ENCODE measurements at places on chromosomes 3 and 15.

DNA sequence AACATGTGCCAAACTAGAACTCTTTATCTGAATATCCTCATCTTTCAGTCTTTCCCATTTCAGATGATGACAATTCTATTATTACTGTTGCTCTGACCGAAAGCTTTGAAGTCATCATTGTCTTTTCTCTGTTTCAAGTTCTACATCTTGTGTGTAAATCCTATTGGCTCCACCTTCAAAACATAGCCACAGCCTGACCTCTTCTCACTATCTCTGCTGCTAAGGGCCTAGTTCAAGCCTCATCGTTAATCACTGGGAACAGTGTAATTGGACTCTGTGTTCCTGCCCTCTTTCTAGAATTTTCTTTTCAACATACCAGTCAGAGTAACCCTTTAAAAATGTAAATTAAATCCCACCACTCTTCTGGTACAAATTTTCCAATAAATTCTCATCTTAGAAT lies 105.1 kb downstream of the OXSM start:
- no peak for DNase-seq

DNA sequence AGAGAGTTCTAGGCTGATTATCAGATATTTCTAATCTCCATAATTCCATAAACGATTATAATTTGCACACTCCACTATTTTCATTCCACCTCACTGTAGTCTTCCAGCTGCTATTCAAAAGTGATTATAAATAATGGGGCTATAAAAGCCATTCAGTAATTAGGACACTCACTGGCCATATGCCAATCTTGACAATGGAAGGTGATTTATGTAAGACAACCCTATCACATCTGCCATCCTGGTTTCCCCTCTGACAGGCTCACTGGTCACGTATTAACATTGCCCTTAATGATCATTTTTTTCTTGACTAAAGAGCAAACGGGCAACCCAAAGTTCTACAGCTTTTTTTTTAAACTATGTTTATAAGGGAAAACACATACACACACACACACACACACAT lies 402.4 kb downstream of the MAGI1 start:
- DNase-seq = no peak

- DNase-seq = peak; percentile 6
Observed at GRCh38 chr3:121970047-121970446, 52.0 kb downstream of the ILDR1 start.

- no peak for DNase-seq
Observed at GRCh38 chr15:60528530-60528929, 49.6 kb upstream of the ICE2 start.

- no peak for DNase-seq
Observed at GRCh38 chr3:60055765-60056164, 1005.9 kb upstream of the CFAP20DC start.

DNA sequence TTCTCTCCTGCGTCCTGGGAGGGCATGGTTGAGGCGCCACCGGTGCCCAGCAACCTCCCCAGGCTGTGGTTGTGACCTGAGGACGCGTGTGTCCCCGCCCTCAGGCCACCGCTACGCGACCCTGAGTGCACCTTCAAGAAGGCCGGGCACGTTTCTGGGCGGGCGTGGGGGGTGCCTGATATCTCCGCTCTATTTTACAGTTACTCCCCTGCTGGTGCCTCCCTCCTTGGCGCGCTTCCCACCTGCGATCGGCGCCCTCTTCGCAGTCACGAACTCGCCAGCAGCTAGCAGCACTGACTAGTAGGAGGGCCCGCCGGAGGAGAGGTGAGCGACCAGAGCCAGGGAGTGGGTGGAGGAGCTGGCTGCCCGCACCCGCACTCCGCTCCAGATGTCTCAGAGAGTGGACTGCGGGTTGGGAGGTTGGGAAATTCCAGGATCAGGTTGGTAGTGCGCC lies 43.2 kb upstream of the POLG start:
- no peak for DNase-seq

DNA sequence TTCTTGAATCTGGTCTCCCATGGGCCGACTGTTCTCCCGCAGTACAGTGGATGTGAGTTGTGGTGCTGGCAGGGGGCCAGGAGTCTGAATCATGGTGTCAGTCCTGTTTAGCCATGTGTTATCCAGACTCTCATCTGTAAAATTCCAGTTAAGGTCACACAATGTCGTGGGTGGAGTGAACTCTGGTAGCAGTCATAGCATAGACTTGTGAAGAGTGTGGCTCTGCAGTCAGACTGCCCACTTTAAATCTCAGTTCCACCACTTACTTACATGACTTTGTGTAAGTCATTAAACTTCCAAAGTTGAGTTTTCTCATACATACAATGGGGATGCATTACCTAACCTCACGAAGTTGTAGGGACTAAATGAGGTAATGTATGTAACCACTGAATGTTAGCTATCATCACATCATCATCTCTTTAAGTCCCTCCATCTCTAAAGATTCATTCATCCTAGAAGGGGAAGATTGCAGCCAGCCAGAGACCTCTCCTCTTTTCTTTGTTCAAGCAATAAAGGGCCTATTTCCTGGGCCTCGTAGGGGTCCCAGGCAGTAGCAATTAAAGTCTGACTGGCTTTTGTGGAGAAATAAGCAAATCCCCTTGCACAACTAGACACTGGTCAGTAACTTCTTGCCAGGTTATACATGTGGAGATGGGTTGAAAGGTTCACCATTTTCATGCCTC lies 93.9 kb downstream of the PCCB start:
- DNase-seq = peak; percentile 81

DNA sequence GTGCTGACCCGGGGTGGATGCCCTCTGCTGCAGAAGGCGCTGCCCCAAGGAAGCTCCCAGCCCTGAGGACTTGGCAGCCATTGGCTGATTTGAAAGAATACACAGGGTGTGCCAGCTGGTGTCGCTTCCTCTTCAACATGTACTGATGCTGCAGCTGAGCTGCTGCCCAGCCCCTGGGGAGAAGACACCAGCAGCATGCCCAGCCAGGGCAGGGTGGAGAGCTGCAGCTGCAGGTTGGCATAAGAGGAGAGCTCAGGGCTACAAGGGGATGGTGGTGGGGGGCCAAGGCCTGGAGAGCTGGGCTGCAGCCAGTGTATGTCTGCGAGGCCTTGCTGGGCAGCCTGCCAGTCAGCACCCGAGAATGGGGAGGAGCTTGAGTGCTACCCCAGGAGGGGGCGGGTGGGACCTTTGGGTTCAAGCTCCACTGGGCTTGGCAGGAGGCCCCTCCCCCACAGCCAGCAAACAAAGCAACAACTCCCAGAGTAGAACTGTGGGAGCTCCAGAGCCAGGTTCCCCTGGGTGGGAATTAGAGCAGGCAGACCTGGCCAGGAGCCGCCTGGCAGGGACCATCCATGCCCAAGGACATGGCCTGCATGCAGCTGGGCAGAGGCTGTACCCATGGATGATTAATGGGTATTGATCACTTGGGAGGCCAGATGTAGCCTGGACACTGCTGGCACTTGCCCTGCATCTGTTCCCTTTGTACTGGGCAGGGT lies 9.2 kb upstream of the SEMA4B start:
- DNase-seq = peak; percentile 64

DNA sequence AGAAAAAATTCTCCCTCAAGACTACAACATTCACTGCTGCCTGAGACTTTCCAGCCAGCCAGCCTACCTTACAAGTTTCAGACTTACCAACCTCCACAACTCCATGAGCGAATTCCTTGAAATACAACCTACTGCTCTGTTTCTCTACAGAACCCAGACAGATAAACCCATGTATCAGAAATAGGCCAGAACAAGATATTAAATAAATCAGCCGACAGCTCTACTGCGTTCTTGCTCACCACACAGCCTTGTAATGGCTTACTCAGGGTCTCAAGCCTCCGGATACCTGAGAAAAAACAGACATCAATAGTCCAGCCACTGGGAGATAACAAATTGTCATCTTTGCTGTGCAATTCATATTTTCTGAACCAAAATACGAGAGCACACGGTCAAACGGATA lies 43.6 kb upstream of the LIPC start:
- no peak for DNase-seq

DNA sequence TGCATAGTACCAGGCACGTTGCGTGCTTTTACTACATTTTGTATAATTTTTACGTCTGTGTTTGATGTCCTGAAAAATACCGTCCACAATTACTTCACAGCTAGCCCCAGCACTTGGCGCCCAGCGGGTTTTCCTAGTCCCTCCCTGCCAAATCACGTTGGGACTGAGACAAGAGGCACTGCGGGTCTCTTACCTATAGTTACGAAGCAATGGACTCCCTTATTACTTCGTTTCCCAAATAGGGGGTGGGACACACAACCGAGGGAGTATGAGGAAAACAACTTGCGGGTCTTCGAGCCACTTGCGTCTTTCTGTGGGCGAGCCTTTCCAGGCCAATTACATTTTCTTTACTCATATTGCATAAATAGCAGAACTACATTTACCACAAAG lies 620 bp upstream of the CMSS1 start:
- DNase-seq = no peak

DNA sequence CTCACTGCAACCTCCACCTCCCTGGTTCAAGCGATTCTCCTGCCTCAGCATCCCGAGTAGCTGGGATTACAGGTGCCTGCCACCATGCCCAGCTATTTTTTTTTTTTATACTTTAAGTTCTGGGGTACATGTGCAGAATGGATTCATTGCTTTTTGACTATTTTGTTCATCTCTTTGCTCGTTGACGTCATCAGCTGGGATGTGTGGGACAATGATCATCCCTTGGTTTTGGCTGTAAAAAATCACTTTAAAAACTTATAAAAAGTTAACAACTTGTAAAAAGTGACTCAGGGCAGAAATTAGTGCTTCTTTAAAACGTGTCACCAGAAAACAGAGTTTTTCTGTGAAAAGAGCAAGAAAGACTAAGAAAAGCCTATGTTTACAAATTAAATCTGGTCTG lies 37.8 kb downstream of the IGSF10 start:
- no peak for DNase-seq

- DNase-seq = no peak
Observed at GRCh38 chr15:49122541-49123062, 32.8 kb downstream of the COPS2 start.

- peak; percentile 13 for DNase-seq
Observed at GRCh38 chr3:73086071-73086494, 24.6 kb downstream of the EBLN2 start.

DNA sequence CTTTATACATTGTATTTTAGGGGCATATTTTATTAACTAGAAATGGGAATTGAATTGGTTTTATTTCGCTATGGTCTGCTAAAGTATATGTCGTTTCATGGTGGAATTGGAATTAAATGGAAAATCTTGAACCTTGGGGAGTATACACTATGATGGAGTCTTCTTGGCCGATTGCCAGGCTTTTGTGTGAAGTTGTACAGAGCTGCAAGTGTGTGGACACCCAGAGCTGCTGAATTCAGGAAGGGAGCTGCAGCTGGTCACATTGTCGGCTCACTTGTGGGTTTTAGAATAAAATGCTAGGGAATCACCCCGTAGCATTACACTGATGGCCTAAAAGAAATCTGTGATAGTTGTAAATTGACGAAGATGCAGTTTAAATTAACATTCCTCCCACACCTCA lies 35.1 kb downstream of the USP3 start:
- DNase-seq = no peak

DNA sequence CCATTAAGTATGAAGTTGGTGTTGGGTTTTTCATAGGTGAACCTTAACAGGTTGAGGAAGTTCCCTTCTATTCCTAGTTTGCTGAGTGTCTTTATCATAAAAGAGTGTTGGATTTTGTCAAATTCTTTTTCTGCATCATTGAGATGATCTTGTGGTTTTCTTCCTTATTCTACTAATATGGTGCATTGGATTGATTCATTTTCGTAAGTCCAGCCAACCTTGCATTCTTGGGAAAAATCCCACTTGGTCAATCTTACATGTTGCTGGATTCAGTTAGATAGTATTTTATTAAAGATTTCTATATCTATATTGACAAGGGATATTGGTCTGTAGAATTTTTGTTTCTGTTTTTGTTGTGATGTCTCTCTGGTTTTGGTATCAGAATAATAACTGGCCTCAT lies 83.7 kb upstream of the C15orf39 start:
- DNase-seq = no peak

GRCh38 chr15:39255760-39256159 lies 325.1 kb upstream of the THBS1 start:
- DNase-seq = no peak

GRCh38 chr3:140585828-140586227 lies 92.0 kb upstream of the TRIM42 start:
- DNase-seq = no peak

DNA sequence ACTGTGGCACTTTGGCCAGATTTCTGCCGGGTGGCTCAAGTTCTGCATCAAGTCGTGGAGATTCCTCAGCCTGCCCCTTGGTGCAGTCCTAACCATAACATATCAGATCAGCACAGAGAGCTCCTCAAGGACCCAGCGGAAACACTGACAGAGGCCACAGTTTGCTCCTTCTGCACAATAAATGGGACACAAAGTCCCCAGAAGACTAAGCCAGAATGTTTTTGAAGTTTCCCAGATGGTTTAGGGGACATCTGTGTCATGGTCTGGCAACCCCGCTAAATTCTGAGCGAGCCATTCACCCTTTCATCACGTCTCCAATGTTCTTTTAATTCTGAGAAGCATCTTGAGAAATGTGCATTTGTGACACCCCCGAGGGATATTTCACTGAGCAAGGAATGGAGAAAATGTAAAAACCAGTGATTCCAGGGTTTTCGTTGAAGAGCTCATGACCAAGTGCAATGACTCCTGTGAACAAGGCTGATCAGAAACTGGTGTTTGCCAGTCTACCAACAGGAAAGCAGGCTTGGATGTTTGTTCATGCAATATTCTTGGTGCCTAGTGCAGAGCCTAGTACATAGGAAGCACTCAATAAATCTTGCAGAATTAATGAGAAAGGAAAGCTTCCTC lies 64.8 kb upstream of the LMCD1 start:
- no peak for DNase-seq

GRCh38 chr3:4494895-4495264 lies 1.7 kb downstream of the ITPR1 start:
- DNase-seq = no peak

GRCh38 chr15:45425135-45425534 lies 46.8 kb upstream of the GATM start:
- no peak for DNase-seq

GRCh38 chr3:11956781-11957180 lies 47.4 kb upstream of the SYN2 start:
- no peak for DNase-seq

DNA sequence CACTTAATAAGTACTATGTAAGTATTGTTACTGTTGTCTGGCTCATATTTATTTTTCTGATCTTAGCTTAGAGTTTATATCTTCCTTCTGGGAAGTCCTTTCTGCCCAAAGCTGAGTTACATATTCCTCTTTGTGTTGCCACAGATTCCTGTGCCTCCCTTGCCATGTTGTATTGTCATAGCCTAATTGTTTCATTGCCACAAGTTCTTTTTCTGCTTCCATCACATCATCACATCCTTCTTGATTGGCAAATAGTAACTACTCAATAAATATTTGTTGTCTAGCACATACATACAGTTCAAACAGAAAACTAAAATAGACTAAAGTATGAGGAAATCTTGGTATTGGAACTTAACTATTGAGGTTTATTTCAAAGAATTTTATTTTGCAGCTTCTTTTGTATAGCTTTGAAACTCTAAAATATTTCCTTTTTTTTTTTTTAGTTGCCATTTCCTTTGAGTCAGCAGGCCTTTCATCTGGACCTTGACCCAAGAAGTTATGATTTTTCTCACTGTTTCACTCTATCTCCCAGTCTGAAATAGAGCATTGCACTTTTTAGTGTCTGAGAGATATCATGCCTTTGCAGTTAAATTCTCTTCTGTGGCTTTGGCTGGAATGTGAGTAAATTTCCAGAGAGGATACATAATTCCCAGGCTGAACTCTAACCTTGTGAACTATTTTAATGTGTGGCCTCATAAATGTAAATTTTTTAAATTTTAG lies 98.2 kb downstream of the ZNF609 start:
- DNase-seq = no peak

- no peak for DNase-seq
Observed at GRCh38 chr3:23041918-23042696, 161.0 kb upstream of the UBE2E2 start.
